ENCODE measurements at places on chromosomes 13 and 19. TPM values are rescaled to one million over a fixed set of nuclear protein-coding genes. Genes with fewer than 3 reads are reported as not detected.
A peak's percentile ranks its signal among the peaks of the same experiment; 100 is the strongest.

- DNase-seq = no peak
Measured at GRCh38 chr13:27919659-27919933, 204 bp upstream of the PDX1 start.

GRCh38 chr13:38759390-38759789 is 72.5 kb downstream of the FREM2 start:
- DNase-seq = no peak

DNA sequence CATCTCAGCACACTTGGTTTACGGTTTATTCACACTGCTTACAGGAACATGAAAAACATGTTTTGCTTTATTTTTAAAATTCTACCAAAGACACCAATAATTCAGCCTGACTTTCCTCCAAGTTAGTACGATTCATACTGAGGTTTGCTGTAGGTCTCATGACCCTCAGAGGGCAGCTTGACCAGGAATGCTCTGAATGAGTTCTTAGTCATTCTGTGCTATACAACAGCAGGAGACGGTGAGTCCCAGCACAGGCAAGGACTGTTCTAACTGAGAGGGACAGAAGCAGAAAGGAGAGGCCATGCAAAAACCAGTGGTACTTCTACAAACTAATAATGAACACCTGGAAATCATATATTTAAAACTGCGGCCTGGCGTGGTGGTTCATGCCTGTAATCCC is 6.4 kb downstream of the GRTP1 start:
- DNase-seq = no peak

GRCh38 chr19:36046443-36047050 is 7.5 kb downstream of the THAP8 start:
- DNase-seq = no peak

- peak; percentile 90 for DNase-seq
Measured at GRCh38 chr19:58154679-58155648, 4.4 kb upstream of the ZNF329 start.

DNA sequence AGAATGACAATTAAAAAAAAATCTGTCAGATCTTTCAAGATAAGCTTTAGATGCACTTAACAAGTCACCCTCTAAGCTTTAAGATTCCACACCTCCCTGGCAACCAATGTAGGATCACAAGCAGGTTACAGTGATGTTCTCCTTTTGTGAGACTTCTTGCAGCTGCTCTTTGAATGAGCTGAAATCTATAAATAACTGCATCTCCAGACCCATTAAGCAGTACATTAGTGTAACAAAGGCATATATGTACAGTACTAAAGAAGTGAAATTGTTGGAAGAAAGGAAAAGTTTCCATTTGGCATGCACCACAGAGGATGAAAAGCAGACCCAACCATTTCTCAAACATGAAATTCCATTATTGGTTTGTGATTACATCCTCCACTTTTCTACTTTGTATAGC is 364.7 kb downstream of the ENOX1 start:
- DNase-seq = peak; percentile 3

The ZNF490 gene
- total RNA-seq = 4.5 TPM

The MBD3L3 gene
- total RNA-seq = not detected

Data from skin of body (tissue), 3 donors.